ENCODE measurements at places on chromosomes 1 and 21.

DNA sequence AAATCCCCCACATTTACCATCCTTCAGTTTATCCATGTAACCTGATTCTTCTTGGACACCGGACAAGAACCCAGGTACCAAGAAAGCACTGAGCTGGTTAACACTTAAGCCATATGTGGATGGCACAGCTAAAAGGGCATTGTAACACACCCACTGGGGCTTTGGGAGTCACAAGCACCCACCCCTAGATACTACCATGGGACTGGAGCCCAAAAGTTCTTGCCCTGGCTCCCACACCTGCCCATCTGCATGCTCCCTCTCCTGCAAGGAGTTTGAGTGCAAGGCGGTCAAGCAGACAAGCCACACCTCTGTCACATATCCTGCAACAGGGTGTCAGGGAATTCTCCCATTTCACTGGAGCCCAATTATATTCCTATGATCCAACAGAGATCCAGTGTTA lies 270.1 kb downstream of the USH2A start:
- DNase-seq, result no peak

DNA sequence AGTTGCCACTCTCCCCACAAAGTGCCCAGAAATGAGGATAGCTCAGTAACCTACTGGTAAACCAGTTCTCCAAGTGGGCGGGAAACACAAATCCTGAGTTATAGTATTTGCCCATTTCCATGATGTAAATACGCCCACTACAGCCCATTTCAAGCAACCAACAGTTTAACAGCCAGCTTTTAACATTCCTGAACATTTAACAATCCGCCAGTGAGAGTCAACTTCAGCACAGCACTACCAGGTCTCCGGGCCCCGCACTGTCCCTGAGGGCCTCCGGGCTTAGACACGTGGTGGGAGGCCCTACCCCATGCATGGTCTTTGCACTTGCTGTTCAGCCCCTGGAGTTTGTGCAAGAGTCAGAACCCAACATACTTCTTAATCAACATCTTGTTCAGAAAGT lies 132.0 kb upstream of the CTTNBP2NL start:
- DNase-seq, result no peak

GRCh38 chr1:184194236-184194635 lies 142.7 kb downstream of the TSEN15 start:
- DNase-seq, result no peak

DNA sequence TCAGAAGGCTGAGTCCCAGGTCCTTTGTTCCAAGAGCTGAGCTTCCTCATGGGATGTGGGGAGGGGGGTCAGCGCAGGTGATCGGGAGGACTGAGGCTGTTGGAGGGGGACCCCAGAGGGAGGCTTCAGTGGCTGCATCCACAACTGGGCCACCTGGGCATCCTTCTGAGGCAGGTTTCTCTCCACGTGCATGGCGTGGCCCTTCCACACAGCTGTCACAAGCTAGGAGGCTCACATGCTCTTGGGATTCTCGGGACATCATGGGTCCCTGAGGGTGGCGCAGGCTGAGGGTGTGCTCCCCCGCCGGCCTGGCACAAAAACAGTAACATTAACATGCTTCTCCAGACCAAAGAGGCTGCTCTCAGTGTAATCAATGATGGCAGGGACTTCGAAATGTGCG lies 229.6 kb upstream of the AJAP1 start:
- no peak for DNase-seq

GRCh38 chr21:46322351-46323226 lies 1.1 kb downstream of the C21orf58 start:
- no peak for DNase-seq
